ENCODE measurements at places on chromosomes 1 and 21.

DNA sequence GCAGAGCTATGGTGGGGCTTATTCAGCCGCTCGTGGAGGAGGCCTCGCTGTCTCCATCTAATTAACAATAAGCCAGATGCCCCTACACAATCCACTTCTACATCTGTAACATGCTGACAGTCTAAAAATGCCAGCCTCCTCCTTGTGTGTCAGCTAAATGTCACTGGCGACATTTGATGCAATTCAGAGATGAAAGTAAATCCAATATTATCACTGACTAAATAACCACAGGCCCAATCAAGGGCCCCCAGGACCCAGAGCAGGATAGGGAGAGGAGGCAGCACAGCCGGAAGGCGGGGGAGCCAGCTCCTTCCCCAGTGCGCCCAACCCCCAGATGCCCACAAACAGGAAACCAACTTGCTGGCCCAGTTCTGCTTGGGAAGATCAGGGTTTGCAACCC, 76.6 kb downstream of the DMRTA2 start:
- no peak for DNase-seq

DNA sequence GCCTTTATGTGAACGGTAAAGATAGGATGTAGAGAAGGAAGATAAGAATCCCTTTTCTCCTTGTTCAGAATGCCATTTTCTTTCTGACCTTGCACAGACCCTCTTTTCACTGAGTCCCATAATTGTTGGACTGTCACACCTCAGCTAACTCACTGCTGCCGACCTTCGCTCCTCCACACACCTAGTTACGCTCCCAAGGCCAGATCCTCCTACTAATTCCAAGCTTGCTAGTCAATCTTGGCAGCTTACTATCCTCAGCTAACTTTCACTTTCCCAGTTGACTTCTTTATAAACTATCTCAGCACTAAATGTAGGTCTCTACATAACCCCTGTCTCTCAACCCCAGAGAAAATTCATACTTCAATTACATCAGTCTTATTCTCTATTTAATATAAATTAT, 471.8 kb upstream of the PRMT6 start:
- no peak for DNase-seq

DNA sequence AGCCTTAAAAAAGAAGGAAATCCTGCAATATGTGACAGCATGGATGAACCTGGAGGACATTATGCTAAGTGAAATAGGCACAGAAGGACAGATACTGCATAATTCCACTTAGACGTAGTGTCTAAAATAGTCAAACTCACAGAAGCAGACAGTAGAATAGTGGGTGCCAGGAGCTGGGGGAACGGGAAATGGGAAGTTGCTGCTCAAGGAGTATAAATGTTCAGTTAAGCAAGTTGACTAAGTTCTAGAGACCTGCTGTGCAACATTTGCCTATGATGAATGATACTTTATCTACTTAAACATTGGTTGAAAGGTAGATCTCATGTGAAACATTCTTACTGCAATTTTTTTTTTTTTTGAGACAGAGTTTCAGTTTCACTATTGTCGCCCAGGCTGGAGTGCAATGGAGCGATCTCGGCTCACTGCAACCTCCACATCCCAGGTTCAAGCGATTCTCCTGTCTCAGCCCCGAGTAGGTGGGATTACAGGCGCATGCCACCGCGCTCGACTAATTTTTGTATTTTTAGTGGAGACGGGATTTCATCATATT, 197.8 kb downstream of the HIVEP3 start:
- DNase-seq, result no peak

DNA sequence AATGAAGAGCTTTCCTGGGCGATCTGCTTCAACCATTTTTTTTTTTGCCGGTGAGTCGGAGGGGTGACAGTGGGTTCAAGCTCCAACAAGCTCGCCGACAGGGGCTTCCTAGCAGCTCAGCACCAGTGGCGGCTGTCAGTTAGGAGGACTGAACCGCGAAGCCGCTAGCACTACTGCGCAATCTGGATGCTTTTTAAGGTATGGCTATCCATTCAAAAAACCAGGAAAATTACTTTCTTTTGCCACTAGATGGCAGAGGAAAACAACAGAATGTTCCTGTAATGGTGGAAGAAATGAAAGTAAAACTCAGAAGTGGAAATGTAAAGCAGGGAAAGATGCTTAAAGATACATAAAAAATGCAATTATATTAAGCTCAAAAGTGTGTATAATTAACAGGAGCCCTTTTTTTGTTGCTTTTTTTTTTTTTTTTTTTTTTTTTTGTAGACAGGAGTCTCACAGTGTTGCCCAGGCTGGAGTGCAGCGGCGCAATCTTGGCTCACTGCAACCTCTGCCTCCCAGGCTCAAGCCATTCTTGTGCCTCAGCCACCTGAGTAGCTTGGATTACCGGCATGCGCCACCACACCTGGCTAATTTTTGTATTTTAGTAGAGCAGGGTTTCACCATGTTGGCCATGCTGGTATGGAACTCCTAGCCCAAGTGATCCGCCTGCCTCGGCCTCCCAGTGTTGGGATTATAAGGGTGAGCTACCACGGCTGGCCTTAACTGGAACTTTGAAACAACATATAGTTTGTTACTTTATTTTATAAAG, 8.5 kb downstream of the KYAT3 start:
- DNase-seq, result peak; percentile 29

DNA sequence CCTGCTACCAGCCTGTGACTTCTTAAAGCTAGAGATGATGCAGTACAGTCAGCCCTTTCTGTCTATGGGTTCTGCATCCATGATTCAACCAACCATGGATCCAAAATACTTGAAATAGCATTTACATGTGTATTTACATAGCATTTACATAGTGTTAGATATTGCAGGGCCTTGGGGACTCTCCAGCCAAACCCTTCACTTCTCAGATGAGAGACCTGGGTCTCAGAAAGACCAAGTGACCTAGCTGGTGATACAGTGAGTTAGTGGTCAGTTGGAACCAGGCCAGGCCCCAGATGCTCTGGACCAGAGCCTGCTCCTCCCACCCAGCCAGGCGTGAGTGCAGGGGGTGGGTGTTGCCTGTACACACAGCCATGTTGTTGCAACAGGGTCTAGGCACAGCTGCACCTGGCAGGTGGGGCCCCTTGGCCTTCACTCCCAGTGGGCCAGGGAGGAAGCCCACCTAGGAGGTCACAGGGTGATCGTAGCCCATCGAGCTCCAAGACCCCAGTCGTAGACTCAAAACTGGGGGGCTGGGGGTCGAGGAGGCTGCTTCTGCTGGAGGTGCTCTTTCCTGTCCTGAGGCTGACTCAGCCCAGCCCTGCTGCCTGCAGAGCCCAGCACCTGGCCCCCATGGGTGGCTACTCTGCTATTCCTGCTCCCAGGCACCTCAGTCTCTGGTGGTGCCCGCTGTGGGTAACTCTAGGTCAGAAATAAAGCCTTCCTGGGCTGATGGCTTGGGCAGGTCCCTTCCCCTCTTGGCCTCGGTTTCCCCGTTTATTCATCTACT, 7.7 kb downstream of the TMEM61 start:
- no peak for DNase-seq

DNA sequence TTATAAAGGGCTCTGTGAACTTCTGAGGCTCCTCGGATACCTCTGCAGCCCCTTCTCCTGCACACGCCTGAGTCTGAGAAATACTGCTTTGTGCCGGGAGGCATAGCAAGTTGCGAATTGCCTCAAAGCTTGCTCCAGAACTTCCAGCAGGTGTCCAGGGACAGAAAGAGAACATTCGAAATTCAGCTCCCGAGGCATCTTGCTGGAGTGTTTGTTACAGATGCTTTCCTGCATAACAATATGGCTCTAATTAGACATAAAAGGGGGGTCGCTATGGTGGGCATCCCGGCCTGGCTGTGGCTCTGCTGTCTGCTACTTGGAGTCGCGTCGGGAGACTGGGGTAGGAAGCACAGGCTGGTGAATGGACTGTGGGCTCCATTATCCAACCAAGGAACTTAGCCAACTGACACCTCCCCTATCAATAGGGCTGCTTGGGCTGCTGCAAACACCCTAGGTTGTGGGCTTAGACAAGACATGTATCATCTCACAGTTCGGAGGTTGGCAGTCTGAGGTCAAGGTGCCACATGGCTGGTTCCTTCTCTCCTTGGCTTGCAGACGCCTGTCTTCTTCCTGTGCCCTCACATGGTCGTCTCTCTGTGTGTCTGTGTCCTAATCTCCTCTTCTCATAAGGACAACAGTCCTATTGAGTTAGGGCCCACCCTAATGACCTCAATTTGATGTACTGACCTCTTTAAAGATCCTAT, 607.0 kb downstream of the NPHP4 start:
- DNase-seq, result no peak

DNA sequence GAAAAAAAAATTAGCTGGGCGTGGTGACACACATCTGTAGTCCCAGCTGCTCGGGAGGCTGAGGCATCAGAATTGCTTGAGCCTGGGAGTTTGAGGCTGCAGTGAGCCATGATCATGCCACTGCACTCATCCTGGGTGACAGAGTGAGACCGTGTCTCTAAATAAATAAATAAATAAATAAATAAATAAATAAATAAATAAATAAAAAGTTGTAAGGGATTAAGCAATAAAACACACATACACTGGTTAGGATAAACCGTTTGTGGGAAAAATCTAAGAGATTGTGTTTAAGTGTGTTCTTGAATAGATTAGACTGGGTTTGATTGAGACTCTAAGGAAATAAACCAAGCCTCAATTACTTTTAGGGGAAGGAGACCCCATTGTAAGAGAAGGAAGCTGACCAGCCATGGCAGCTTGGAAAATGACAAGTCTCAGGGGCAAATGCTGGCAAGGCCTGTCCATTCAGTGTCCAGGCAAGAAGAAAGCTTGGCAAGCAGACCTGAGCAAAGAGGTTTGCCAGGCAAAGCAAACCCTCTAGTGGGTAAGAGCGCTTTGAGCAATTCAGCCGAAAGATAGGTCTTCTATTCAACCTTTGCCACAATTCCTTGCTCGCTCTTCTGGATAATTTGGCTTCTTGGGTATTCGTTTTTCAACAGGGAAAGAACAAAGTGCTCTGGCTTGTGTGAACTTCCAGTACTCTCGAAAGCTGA, 106.9 kb upstream of the SERBP1 start:
- DNase-seq, result no peak

- DNase-seq, result no peak
Measured at GRCh38 chr1:37274938-37275631, 199.3 kb upstream of the ZC3H12A start.

DNA sequence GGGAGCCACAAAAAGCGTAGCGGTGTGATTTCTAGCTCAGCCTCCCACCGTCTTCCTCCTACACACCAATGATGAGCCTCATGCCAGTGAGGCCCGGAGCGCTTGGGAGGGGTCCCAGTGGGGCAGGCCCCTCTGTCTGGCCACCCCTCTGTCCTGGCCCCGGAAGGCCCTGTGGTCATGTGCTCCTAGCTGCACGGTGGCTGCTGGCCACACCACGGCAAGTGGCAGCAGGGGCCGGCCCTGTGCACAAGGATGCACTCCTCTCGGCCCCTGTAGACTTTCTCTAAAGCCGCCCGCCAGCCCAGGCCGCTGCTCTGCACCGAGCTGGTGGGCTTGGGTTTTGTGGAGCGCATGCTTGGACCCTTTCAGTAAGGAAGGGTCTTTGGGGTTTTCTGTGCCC, 53.6 kb downstream of the KCNAB2 start:
- no peak for DNase-seq

- no peak for DNase-seq
Measured at GRCh38 chr21:26100573-26100972, 70.0 kb downstream of the APP start.

GRCh38 chr1:228827019-228827418, 91.7 kb downstream of the RHOU start:
- DNase-seq, result no peak

DNA sequence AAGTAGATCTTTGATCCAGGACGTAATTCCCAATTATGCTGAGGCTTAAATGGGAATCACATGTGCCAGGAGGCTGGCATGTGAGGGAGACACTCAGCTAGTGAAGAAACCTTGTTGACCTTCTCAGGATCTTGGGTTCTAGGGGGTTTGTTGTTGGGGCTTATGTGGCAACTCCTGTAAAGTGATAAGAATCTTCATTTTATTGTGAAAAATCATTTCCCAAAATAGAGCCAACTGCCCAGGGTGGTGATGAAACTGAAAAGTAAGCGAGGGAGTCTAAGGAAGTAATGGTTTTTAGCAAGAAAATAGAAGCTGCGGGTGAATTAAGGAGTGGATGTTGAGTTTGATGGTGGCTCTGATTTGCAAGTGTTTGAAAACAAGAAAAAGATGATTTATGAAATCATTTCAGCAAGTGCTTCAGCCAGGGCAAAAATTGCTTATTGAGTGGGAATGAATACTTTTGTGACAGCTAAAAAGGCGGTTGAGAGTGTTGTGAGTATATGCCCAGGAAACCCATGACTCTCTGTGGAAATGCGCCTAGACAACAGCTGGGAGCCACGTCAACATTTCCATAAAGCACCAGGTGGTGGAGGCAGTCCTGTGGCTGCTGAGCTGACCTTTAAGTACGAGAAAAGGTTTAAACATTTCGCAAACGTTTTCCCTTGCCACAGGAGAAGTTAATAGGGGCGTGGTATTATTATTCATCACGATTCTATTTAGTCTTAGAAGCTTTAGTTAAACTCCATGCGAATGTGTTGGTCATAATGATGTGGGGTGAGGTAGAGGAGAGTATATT, 102.7 kb downstream of the HMGB4 start:
- DNase-seq, result no peak

DNA sequence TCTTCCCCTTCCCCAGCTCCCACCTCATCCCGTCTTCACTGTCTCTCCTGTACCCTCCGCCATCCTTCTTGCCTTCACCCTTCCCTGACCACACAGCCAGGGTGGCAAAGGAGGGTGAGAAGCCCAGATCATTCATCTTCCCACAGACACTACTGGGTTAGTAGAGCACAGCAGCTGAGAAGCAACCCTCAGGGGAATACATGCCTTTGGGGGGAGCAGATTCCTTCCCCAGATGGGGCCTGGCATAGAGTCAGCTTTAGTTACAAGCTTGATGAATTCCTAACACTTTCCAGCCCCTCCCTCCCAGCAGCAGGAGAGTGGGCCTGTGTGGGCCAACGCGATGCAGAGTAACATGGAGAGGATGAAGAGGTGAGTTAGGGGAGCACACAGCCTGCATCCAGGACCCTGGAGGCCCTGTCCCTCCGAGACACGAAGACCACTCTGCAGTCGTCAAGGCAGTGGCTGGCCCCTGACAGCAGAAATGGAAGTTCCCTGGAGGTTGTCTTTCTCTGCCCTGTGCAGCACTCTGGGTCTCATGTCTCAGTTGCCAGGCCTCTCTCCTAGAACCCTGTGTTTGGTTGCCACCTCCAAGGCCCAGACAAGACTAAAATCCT, 8.8 kb upstream of the BTG2 start:
- peak; percentile 81 for DNase-seq

Data from fibroblast of skin of left biceps (primary cell).